Stimulated activated CD4-positive, alpha-beta T cell treated with anti-CD3 and anti-CD28 coated beads, Interleukin-1b, Interleukin-23, amount 100 ng/mL, for 24 hours (primary cell): ENCODE measurements at places on chromosomes 2 and 18.

DNA sequence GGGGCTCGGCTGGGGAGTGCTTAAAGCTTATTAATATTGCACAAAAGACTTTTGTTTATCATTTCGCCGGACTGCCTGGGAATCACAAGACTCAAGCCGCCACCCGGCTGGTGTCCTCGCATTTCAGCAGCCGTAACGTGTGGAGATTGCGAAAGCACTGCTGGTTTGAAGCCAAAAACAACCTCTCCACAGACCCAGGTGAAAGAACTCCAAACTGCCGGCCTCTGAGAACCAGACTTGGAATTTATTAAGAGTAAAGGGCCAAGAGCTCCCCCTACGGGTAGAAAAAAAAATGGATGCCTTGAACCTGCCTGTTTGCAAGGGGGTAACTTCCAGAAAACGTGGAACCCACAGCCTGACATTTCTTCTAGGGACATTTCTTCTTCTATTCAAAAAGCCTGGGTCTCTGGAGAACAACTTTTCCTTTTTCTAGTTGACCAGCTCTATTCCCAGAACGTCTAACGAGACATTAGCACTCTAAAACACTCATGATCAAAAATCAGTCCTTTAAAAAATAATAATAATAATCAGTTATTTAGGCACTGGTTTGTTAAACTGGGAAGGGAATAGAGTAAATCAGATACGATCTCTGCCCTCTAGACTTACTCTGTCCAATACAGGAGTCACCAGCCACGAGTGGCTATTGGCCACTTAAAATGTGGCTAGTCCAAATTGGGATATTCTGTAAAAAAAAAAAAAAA is 216.3 kb downstream of the C1D start:
- DNase-seq = no peak

DNA sequence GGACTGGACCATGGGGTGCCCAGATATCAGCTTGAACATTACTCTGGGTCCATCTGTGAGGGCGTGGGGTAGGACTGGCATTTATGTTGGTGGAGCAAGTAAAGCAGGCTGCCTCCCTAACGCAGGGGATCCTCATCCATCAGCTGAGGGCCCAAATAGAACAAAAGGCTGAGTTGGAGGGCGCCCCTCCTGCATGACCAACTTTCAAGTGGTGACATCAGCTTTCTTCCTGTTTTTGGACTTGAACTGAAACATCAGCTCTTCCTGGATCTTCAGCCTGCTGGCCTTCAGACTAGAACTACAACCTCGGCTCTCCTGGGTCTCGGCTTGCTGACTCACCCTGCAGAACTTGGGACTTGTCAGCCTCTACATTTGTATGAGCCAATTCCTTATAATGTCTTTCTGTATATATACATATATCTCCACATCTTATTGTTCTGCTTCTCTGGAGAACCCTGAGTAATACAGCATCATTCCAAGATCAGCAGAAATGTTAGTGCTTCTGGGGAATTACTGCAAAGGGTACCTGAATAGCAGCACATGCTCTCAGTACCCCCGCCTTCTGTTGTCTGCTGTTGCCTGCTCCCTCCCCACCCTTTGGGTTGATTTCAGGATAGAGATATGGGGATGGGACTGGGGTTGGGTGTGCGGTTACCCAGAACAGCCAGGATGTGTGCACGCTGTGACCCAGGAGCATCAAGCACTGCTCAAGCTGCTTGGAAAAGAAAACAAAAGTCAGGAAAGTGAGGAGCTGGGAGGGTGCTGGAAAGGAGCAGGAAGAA is 20.0 kb downstream of the TMEM127 start:
- DNase-seq = no peak

DNA sequence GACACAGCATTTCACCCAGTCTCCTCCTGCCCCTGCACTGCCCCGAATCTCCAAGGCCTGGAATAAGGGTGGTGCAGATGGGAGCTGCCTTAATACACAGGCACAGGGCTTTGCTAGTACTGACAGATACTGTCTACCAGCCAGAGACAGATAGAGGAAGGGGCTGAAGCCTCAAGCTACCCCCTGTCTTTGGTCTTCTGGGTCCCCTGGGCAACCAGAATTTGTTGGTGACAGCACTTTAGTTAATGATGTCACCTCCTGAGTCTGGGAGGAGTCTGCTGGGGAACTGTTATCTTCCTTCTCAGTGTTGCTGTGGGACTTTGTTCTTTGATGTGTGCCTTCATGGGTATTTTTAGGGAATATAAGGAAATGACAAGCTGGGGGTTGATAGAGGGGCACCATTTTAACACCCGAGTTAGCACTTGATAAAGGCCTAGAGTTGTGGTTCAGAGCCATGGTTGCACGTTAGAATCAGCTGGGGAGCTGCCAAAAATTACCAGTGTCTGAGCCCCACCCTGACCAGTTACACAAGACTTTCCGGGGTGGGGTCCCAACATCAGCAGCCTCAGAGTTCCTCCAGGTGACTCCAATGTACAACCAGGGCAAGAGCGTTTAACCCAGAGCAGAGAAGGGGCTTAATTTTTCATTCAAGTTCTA is 136.8 kb downstream of the SMAD7 start:
- no peak for DNase-seq

- no peak for DNase-seq
These were observed 138.6 kb downstream of the B3GNT2 start for GRCh38 chr2:62334440-62335058.

- DNase-seq = no peak
These were observed 16.8 kb upstream of the MBOAT2 start for GRCh38 chr2:9020267-9020666.

GRCh38 chr2:8134473-8134932 is 547.4 kb upstream of the ID2 start:
- DNase-seq = no peak

DNA sequence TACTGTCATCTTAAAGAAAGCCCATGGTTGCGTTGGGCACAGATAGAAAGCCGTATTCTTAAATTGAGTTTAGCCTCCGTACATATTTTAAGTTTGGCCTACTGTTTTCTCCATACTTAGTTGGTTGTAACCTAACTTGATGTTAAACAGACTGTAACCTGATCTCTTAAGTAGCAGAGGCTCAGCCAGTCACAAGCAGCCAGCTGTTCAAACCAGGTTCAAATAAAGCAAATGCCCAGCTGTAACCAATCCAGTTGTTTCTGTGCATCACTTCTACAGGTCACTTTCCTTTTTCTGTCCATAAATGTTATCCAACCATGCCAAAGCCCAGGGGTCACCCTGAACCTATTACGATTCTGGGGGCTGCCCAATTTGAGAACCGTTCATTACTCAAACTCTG is 10.0 kb upstream of the THADA start:
- no peak for DNase-seq
